Retina (tissue), 1 donor: ENCODE measurements at places on chromosomes 5 and 9.

GRCh38 chr9:93243112-93243511 is 59.2 kb downstream of the WNK2 start:
- DNase-seq, result peak; percentile 46

DNA sequence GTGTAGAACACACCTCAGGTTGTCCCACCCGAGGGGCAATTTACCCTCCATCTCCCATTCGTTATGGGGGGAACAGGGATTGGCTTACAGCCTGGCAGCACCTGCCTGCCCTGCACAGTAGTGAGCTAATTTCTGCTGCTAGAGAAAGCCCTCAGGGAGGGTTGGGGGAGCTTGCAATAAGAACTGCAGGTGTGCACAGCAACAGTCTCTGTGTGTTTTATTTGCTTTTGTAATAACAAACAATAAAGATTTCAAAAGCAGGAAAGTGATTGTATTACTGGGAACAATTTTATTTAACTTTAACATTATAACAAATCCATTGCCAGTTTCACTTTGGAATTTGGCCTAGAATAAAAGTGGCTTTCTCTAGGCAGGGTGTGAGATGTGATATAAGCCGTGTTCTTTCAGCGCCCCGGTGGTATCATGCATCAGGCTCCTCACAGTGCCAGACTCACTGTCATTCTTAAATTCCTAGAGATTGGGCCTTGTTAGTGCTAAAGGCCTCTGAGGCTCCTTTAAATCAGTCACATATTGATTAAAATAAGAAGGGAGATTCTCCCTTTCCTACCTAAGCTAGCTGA is 81.1 kb downstream of the RMI1 start:
- no peak for DNase-seq

- no peak for DNase-seq
Measured at GRCh38 chr5:135223891-135224625, 175.0 kb downstream of the MACROH2A1 start.

DNA sequence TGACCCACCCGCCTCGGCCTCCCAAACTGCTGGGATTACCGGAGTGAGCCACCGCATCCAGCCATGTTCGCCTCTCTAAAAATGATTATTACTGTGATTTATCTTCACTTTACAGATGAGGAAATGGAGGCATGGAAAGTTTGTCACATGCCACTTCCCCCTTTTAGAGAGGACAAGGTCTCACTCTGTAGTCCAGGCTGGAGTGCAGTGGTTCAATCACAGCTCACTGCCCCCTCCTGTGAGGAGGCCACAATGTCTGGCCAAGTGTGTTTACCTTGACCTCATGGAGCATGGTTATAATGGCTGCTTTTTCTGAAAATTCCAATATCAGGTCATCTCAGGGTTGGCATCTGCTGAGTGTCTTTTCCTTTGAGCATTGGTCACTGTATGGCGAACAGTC is 6.7 kb downstream of the PRRT1B start:
- DNase-seq, result no peak

- DNase-seq, result no peak
Measured at GRCh38 chr5:84741056-84741455, 356.4 kb upstream of the EDIL3 start.

DNA sequence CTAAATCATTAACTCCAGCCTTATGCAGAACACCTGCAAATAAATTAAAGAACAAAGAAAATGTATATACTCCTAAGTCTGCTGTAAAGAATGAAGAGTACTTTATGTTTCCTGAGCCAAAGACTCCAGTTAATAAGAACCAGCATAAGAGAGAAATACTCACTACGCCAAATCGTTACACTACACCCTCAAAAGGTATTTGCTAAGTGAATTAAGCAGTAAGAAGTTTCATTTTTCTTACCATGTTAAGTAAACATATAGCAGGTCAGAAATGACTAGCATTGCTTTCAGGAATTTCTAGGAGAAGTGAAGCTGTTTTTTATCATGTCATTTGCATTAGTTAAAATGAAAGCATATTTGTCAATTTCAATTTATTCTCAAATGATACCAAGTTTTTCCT is 92.7 kb downstream of the MELK start:
- no peak for DNase-seq

GRCh38 chr5:160044391-160044804 is 35.5 kb downstream of the TTC1 start:
- DNase-seq, result no peak

GRCh38 chr5:53191548-53192165 is 82.1 kb upstream of the MOCS2 start:
- no peak for DNase-seq

DNA sequence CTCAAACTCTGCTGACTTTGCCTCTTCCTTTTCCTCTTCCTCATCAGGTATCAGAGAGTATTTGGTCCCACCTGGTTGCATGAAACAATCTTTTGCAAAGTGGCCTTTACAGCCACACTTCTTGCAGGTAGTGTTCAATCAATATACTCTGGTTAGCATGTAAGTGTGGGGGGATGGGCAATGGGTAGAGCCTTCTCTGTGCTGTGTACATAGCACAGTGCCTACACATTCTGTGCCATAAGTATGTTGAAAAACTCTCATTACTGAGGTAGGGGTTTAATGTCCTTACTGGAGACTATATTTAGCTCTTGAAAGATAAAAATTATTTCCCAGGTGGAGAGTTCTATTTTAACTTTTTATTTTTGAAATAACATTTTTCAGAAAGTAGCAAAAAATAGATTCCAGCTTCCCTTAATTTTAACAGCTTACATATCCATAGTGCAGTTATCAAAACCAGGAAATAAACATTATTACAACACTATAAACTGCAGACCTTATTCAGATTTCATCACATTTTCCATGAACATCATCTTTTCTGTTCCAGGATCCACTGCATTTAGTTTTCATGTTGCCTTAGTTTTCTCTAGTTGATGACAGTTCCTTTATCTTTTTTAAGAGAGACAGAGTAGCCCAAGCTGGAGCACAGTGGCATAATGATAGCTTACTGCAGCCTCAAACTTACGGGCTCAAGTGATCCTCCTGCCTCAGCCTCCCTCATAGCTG is 15.1 kb downstream of the TTC1 start:
- DNase-seq, result no peak

- DNase-seq, result peak; percentile 22
Measured at GRCh38 chr5:77643654-77644370, 5.3 kb upstream of the OTP start.

GRCh38 chr9:110065532-110065931 is 142.4 kb downstream of the C9orf152 start:
- DNase-seq, result no peak

GRCh38 chr5:115602591-115603125 is 379 bp upstream of the TICAM2 start:
- DNase-seq, result no peak

- DNase-seq, result no peak
Measured at GRCh38 chr9:108684288-108685025, 171.3 kb downstream of the ACTL7B start.

GRCh38 chr5:143209881-143210395 is 193.5 kb downstream of the NR3C1 start:
- DNase-seq, result no peak

DNA sequence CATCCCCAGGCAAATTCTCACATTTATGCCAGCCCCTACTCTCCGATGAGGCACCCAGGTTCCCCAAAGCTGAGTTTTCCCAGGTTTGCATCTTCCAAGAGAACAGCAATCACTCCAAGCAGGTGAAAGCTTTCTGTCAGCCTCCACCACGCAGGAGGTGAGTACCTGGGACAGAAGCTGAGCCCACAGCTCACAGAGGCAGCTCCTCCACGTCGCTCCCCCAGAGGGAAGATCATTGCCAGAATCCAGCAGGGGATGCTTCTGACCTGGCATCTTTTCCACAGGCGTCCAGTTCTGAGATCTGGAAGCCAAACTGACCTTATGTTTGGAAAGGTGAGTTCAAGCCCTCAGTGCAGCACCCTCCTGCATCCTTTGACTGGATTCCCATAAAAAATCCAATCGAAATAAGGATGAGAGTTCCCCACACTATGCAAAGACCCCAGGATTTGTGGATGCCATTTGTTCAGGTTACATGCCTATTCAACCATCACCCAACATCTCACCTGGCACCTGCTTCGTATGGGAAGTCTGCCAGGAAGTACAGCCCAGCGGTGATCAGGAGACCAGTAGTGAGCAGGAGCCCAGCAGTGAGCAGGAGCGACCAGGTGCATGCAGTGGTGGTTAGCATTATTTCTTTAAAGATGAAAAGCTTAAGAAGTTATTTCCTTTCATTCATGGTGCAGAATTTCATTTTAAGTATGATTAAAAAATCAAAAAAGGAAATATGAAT is 47.4 kb upstream of the OLFM1 start:
- no peak for DNase-seq

DNA sequence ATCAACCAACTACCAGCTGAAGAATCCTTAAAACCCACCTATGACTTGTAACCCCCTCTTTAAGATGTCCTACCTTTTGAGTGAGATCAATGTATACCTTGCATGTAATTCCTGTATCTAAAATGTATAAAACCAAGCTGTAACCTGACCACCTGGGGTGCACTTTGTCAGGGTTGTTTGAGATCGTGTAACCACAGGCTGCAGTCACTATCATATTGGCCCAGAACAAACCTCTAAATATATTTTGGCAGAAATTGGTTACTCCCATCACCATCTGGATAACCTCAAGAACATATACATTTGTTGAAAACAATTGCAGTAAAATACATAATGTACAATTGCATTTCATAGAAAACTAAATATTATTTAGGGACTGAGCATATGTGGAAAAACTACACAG is 8.4 kb downstream of the CARNMT1 start:
- DNase-seq, result no peak

GRCh38 chr9:89515416-89515815 is 17.5 kb upstream of the SEMA4D start:
- DNase-seq, result no peak

- no peak for DNase-seq
Measured at GRCh38 chr9:125536167-125536772, 170.7 kb downstream of the MAPKAP1 start.

GRCh38 chr5:64653766-64654560 is 36.3 kb upstream of the SHISAL2B start:
- no peak for DNase-seq

- no peak for DNase-seq
Measured at GRCh38 chr9:135664801-135665794, 2.0 kb downstream of the LCN9 start.

GRCh38 chr5:179166886-179167841 is 107.0 kb downstream of the ZNF354C start:
- DNase-seq, result peak; percentile 91

- no peak for DNase-seq
Measured at GRCh38 chr5:69300537-69301203, 31.9 kb downstream of the CCDC125 start.

DNA sequence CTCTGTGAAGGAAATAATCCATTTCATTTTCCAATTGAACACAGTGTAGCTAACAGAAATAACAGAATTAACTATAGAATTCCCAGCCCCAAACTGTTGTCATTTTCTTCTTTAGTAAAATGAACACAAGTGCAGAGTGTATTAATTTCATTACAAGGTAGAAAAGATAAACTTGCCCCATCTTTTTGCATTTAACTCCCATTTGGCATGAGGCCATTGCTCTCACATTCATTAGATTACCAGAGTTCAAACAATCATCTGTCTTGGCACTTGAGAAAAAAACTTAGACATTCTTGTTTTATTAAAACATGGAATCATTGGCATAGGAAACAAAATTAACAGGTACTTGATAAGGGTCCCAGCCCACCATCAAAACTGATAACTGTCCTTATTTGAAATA is 821.5 kb upstream of the C9orf72 start:
- DNase-seq, result no peak

GRCh38 chr9:95112436-95113280 is 204.9 kb downstream of the FANCC start:
- no peak for DNase-seq

- DNase-seq, result no peak
Measured at GRCh38 chr9:29220596-29221251, 1647.4 kb upstream of the C9orf72 start.

DNA sequence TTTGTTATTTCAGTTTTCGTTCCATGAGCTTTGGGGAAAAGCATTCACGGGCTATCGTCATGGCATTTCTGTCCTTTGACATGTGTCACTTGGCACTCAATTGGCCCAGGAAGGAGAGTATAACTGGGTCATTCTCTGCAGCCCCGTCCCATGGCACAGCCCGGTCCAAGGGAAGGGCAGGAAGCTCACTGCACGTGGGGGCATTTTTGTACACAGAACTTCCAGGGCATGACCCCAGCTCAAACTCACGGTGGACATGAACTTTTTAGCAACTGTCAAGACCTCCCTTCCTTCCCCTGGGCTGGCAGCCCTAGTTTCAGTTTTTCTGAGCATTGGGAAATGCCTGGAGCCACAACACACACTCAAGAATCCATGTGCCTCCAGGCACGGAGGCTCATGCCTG is 161.6 kb upstream of the PANK3 start:
- DNase-seq, result no peak

DNA sequence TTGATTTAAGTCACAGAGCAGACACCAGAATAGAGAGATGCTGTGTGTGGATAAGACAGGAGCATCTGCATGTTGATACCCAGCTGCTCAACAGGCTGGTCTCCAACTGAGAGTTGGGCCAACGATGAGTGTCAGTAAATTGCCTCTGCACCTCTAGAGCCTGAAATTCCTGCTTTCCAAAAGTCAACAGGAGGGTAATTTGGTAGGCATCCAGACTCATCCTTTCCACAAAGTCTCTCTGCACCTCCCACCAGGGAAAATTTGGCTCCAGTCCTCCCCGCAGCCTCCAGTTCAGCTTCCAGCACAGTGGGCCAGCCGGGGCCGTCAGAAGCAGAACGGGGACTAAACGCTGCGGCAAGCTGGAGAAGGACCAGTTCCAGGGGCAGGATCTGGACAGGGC is 136.9 kb downstream of the RFK start:
- DNase-seq, result no peak

DNA sequence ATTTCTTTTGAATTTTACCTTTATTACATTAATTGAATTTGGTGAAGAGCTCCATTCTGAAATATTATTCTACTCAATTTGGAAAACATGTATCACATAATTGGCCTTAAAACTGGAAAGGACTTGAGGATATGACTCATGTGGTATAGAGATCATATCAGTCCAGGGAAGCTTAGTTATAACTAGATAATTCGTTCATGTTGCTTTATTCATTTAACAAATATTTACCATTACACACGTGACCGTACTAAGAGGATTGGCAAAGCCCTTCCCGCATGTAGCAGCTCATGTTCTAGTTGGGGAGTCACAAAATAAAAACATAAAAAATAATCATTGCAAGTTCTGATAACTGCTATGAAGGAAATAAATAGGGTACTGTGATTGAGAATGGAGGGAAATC is 1816.5 kb downstream of the MAT2B start:
- no peak for DNase-seq

GRCh38 chr9:3526997-3527940 is 1.5 kb upstream of the RFX3 start:
- no peak for DNase-seq

DNA sequence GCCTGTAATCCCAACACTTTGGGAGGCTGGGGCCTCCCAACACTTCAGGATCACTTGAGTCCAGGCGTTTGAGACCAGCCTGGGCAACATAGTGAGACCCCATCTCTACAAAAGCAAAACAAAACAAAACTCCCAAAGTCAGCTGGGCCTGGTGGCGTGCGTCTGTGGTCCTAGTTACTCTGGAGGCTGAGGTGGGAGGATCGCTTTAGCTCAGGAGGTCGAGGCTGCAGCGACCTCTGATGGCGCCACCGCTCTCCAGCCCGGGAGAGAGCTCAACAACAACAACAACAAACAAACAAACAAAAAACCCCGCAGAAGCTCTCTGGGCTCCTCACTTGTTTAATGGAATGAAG is 528 bp downstream of the ACOT12 start:
- DNase-seq, result peak; percentile 42

GRCh38 chr5:120251898-120252297 is 212.2 kb upstream of the PRR16 start:
- no peak for DNase-seq
